ENCODE measurements at places on chromosomes 11 and 22. TPM values are rescaled to one million over a fixed set of nuclear protein-coding genes. Genes with fewer than 3 reads are reported as not detected.

CHCHD10 gene
- total RNA-seq, result 29.6 TPM

OR51E1 gene
- total RNA-seq, result not detected

TMPRSS4 gene
- 229 TPM for total RNA-seq

MFRP gene
- total RNA-seq, result not detected

CD6 gene
- 0.07 TPM for total RNA-seq

ZMAT5 gene
- 12.8 TPM for total RNA-seq

KDM4D gene
- total RNA-seq, result 0.78 TPM

MPEG1 gene
- total RNA-seq, result not detected

RASL10A gene
- total RNA-seq, result 0.21 TPM

HBG2 gene
- total RNA-seq, result not detected

SMTNL1 gene
- total RNA-seq, result not detected

RPS19BP1 gene
- total RNA-seq, result 78.6 TPM

HBE1 gene
- total RNA-seq, result not detected

CD248 gene
- 0.68 TPM for total RNA-seq
